ENCODE measurements at places on chromosomes 1 and 21. TPM values are rescaled to one million over a fixed set of nuclear protein-coding genes. Genes with fewer than 3 reads are reported as not detected.

RORC gene
- 0.30 TPM for total RNA-seq

GRCh38 chr1:30312226-30312625 lies 411.2 kb downstream of the MATN1 start:
- no peak overlapping the region for H3K27ac ChIP-seq
- H3K36me3 ChIP-seq, result no peaks in the 10 kb centered on the region
- peaks cover 7% of the 10 kb centered on the region for H3K4me1 ChIP-seq
- H3K4me3 ChIP-seq, result no peak overlapping the region
- DNase-seq, result no peak

UMODL1 gene
- total RNA-seq, result not detected

CDK18 gene
- total RNA-seq, result 71.9 TPM

DNA sequence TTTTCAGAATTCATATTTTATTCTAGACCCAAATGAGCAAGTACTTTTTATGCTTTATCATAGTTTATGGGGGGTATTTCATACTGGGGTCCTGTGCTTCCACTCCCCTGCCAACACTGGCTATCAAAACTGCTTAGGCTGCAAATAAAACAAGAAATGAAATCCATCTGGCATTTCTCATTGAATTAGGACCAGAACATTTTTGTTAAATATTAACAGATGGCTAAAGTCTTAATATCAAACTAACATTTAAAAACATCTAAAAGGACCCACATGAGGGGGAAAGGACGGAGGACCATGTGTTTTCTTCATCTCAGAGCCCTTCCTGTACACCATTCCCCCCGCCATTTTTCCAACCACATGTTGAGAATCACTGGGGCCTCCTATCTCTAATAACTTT lies 167.5 kb upstream of the C1orf105 start:
- no peaks in the 10 kb centered on the region for H3K36me3 ChIP-seq
- H3K4me1 ChIP-seq, result peaks cover 12% of the 10 kb centered on the region
- H3K4me3 ChIP-seq, result no peak overlapping the region

GRCh38 chr1:156848461-156849150 lies 10.3 kb downstream of the INSRR start:
- peak; percentile 82 for DNase-seq
- peaks cover 16% of the 10 kb centered on the region for H3K4me1 ChIP-seq
- peaks cover 97% of the 10 kb centered on the region for H3K27me3 ChIP-seq
- H3K36me3 ChIP-seq, result no peaks in the 10 kb centered on the region
- H3K4me3 ChIP-seq, result peak overlapping the region; percentile 71
- no peak overlapping the region for H3K27ac ChIP-seq

DNA sequence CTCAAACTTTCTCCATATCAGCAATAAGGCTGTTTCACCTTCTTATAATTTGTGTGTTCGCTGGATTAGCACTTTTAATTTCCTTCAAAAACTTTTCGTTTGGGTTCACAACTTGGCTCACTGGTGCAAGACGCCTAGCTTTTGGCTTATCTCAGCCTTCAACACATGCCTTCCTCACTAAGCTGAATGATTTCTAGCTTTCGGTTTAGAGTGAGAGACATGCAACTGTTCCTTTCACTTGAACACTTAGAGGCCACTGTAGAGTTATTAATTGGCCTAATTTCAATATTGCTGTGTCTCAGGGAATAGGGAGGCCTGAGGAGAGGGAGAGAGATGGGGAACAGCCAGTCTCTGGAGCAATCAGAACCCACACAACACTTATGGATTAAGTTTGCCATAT lies 41.2 kb upstream of the IFNLR1 start:
- no peaks in the 10 kb centered on the region for H3K36me3 ChIP-seq
- H3K4me3 ChIP-seq, result no peak overlapping the region
- H3K4me1 ChIP-seq, result no peaks in the 10 kb centered on the region
- no peak for DNase-seq
- no peak overlapping the region for H3K27ac ChIP-seq
- H3K27me3 ChIP-seq, result no peaks in the 10 kb centered on the region

DNA sequence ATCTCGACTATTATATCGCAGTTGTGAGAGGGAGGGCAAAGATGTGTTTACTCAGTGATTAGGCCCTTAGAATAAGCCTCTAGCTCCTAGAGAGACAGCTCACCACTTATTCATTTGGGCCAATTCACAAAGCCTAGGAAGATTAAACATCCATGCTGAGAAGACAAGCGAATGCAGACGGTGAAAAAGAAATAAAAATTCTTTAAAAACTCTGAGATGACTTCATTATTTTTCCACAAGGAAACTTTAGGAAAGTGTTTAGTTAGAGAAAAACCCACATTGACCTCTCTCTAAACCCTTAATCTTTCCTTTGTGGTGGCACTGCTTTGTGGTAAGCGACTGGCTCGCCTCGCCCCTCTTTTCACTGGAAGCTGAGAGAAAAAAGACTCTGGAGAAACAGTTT lies 146.8 kb upstream of the DMRTA2 start:
- H3K27ac ChIP-seq, result no peak overlapping the region
- peaks cover 33% of the 10 kb centered on the region for H3K4me1 ChIP-seq
- H3K4me3 ChIP-seq, result no peak overlapping the region
- DNase-seq, result no peak
- H3K27me3 ChIP-seq, result no peaks in the 10 kb centered on the region
- H3K36me3 ChIP-seq, result no peaks in the 10 kb centered on the region

DNA sequence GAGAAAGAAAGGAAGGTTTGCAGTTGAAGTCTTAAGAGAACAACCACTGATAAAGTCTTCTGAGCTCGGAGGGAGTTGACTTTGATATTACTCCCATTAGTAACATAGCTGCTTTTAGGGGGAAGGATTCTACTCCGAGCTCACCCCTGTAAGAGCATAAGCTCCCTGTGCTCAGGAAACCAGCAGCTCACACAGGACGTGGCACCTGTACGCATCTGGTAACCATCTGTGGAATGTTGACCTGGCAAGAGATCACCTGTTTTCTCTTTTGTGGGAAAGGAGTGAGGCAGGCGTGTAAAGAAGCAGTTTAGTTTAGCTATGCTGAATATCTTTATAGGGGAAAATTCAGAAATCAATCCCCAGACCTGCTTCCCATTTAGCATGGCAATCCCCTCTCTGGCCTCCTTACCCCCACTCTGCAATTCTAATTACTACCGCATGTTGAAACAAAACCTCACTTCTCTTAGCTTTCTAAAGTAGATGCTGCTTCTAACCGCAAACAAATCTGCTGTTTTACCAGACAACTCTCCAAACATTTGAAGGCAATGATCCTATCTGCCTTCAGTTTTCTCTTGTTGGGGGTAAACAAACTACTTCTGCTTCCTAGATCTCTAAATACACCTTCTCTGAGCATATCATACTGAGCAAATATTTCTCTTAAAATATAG lies 121.8 kb upstream of the KCNK1 start:
- H3K4me3 ChIP-seq, result no peak overlapping the region
- H3K36me3 ChIP-seq, result peaks cover 33% of the 10 kb centered on the region
- H3K27me3 ChIP-seq, result peaks cover 4% of the 10 kb centered on the region
- DNase-seq, result no peak
- H3K27ac ChIP-seq, result peak overlapping the region; percentile 59

DNA sequence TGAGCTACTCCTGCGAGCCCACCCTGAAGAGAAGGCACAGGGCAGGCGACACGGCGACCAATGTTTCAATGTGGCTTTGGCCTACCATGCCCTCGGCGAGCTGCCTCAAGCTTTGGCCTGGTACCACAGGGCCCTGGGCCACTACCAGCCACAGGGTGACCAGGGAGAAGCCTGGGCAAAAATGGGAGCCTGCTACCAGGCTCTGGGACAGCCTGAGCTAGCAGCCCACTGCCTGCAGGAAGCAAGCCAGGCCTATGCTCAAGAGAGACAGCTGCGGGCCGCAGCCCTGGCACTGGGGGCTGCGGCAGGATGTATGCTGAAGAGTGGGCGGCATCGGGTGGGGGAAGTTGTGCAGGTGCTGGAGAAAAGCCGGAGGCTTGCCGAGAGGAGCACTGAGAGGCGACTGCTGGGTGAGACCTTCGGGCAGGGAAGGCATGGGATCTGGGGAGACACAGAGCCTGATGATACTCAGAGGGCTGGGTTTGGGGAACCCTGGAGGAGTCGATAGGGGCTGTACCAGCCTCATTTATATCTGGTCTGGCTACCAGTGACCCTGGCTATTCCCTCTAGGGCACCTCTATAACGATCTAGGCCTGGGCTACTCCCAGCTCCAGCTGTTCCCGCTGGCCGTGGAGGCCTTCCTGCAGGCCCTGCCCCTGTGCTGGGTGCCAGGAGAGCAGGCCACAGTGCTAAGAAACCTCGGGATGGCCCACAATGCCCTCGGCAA lies 2.3 kb downstream of the TTC24 start:
- H3K27me3 ChIP-seq, result peaks cover 2% of the 10 kb centered on the region
- H3K4me3 ChIP-seq, result no peak overlapping the region
- H3K36me3 ChIP-seq, result no peaks in the 10 kb centered on the region
- DNase-seq, result no peak
- H3K4me1 ChIP-seq, result peaks cover 20% of the 10 kb centered on the region

DNA sequence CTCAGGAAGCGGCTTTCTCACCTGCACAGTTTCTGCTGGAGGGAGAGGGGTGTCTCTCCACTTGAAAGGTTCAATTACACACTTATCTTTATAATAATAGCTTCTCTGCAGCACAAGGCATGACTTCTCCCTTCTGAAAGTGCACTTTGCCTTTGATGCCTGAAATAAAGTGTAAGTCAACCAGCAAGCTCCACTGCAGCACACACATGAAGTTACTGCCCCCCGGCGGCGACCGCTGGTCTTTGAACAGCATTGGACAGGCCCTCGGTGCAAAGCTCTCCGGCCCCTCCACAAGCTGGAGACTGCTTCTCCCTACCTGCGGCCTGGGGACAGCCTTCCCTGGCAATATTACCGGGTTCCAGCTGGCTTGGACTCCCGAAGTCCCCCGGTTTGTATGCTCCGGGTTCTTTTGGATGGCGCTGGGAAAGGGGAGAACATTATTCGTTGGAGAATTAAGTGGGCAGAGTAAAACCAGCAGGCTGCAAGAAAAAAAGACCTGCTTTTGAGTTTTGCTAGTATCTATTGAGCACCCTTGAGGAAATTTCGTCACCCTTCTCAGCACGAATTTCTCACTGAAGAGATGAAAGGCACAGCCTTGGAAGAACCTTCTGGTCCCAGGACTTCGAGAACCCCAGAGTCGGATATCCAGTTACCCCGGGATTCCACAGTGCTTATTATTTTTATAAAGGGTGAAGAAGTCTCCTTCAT lies 11.8 kb downstream of the RCAN1 start:
- no peaks in the 10 kb centered on the region for H3K27me3 ChIP-seq
- H3K27ac ChIP-seq, result no peak overlapping the region
- no peak overlapping the region for H3K4me3 ChIP-seq
- H3K4me1 ChIP-seq, result peaks cover 13% of the 10 kb centered on the region
- peak; percentile 88 for DNase-seq
- H3K36me3 ChIP-seq, result no peaks in the 10 kb centered on the region

DNA sequence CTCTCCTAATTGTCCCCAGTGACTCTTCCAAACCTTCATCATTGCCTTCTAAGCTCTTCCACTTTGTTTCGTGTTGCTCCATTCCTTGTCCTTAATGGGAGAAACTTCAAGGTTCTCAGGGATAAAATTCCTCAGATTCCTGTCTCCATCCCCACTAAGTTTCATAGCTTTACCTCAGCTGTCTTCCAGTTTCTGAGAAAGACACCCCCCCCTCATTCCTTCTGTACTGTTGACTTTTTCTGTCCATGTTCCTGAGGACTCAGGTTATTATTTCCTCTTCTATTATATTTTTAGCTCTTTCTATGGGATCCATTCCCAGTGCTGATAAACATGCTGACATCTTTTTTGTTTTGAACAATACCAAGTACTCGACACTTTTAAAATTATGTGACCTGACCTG lies 215.3 kb upstream of the PTGFR start:
- DNase-seq, result no peak
- no peaks in the 10 kb centered on the region for H3K36me3 ChIP-seq
- peaks cover 44% of the 10 kb centered on the region for H3K27me3 ChIP-seq
- no peaks in the 10 kb centered on the region for H3K4me1 ChIP-seq

- H3K4me3 ChIP-seq, result peak overlapping the region; percentile 91
- no peak overlapping the region for H3K27ac ChIP-seq
- H3K27me3 ChIP-seq, result peaks cover 69% of the 10 kb centered on the region
- H3K4me1 ChIP-seq, result peaks cover 31% of the 10 kb centered on the region
These were observed 1.6 kb downstream of the TENT5C start for GRCh38 chr1:117607471-117607870.

DNA sequence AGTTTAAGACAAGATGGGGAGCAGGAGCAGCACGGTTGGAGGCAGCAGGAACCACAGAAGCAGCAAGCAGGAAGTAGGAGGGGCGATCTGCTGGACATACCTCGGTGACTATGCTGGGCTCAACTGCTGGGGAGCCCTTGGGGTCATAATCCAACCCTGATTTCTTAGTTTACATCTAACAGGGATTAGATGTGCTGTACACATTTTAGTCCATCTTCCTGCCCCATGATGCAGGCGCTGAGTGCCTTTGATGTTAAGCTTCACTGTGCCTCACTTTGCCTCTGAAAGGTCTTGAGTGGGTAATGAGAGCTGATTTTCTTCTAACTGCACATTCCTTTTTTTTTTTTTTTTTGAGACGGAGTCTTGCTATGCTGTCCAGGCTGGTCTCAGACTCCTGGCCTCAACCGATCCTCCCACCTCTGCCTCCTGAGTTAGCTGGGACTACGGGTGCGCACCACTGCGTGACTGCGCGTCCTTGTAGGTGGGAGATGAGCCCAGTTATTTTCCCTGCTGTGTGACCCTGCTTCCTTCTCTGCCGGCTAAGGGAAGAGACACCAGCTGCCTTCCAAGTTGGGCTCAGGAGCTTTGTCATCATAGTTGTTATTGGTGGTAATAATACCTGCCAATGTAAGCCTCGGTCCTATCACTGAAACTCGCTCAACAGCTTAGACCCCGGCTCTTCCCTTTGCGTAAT lies 1.1 kb upstream of the RCAN3 start:
- peak overlapping the region; percentile 78 for H3K27ac ChIP-seq
- no peaks in the 10 kb centered on the region for H3K36me3 ChIP-seq
- peak overlapping the region; percentile 78 for H3K4me3 ChIP-seq
- peaks cover 11% of the 10 kb centered on the region for H3K27me3 ChIP-seq
- H3K4me1 ChIP-seq, result peaks cover 42% of the 10 kb centered on the region
- DNase-seq, result no peak

GRCh38 chr1:2046953-2047748 lies 3.1 kb upstream of the PRKCZ start:
- 0 out of 2 replicates have a peak overlapping the region, but pooled peaks have one; percentile 41 for H3K27ac ChIP-seq
- DNase-seq, result peak; percentile 57
- H3K27me3 ChIP-seq, result peaks cover 13% of the 10 kb centered on the region
- H3K36me3 ChIP-seq, result no peaks in the 10 kb centered on the region
- H3K4me3 ChIP-seq, result peak overlapping the region; percentile 54

DNA sequence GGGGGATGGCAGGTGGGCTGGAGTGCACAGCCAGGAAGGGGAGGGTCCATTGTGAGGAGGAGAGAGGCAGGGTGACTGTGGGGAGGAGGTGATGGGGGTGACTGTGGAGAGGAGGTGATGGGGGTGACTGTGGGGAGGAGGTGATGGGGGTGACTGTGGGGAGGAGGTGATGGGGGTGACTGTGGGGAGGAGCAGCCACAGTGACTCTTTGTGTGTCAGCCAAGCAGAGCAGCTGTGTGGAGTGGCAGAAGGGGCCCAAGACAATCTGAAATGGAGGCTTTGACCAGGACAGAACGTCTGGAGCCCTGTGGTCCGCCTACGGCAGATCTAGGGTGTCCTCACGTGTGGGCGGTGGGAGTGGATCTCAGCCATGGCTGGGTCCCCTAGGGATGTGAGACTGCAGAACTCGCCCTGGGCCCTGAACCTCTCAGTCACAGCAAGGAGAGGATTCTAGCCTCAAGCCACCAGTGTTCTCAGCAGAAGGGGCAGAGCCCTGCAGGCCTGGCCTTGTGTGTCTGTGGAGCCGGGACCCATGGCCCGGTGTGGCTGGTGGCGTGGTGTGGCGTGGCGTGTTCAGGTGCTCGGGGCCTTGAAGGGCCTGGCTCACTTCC lies 81.5 kb downstream of the OBSCN start:
- H3K27ac ChIP-seq, result no peak overlapping the region
- no peaks in the 10 kb centered on the region for H3K4me1 ChIP-seq
- H3K27me3 ChIP-seq, result no peaks in the 10 kb centered on the region
- peaks cover 29% of the 10 kb centered on the region for H3K36me3 ChIP-seq
- no peak overlapping the region for H3K4me3 ChIP-seq
- no peak for DNase-seq
